Mucosa of descending colon (tissue), 3 donors: ENCODE measurements at places on chromosomes 5 and 9. TPM values are rescaled to one million over a fixed set of nuclear protein-coding genes. Genes with fewer than 3 reads are reported as not detected.

- DNase-seq: no peak
Observed at GRCh38 chr5:91341154-91341553, 42.0 kb downstream of the ARRDC3 start.

- DNase-seq: no peak
Observed at GRCh38 chr5:55625913-55626312, 86.2 kb downstream of the SLC38A9 start.

DNA sequence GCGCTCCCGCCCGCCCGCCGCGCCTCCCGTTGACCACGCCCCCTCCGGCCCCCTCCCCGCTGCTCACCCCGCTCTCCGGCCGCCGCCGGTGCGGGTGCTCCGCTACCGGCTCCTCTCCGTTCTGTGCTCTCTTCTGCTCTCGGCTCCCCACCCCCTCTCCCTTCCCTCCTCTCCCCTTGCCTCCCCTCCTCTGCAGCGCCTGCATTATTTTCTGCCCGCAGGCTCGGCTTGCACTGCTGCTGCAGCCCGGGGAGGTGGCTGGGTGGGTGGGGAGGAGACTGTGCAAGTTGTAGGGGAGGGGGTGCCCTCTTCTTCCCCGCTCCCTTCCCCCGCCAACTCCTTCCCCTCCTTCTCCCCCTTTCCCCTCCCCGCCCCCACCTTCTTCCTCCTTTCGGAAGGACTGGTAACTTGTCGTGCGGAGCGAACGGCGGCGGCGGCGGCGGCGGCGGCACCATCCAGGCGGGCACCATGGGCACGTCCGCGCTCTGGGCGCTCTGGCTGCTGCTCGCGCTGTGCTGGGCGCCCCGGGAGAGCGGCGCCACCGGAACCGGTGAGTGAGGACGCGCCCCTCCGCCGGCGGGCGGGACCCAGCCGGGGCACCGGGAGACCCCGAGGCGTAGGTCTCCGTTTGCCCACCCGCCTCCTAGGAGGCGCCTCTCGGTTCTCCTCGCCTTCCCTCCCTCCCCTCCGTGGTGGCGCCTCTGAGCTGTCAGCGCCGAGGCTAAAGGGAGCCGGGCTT lies at the start of gene VLDLR:
VLDLR (plus strand) TSS at position 66 of the 739 bp plus-strand sequence; CDS start at position 469, 403 bp downstream.
- DNase-seq: peak; percentile 54

GRCh38 chr9:85408494-85408893 lies 333.3 kb downstream of the AGTPBP1 start:
- no peak for DNase-seq

DNA sequence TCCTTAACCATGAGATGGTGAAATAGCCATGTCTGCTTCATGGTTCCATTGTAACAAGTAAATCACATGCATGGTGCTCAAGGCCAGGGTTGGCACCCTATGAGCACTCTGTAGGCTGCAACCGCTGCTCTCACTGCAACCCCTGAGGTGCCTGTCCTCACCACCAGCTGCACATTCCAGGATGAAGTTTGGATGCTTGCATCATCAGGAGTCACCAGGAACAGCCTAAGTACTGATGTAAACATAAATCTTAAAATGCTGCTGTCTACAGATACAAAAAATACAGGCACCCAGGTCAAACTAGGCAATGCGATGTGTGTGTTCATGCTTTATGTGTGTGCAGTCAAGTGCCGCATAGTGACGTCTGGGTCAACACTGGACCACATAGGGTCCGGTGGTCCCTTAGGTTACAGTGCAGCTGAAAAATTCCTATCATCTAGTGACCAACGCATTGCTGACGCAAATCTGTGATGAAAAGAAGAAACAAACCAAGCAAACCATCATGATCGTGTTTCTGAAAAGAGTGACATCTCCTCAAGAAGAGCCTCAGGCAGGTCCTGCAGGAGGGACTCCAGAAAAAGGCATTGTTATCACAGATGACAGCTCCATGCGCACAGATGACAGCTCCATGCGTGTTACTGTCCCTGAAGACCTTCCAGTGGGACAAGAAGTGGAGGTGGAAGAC lies 234.8 kb downstream of the AUH start:
- DNase-seq: no peak

PCDHB9 gene
- total RNA-seq: 0.70 TPM

- peak; percentile 45 for DNase-seq
Observed at GRCh38 chr9:34576597-34577399, 12.7 kb downstream of the CNTFR start.

ECSCR gene
- 8.5 TPM for total RNA-seq

IFNA21 gene
- total RNA-seq: not detected

CACFD1 gene
- 54.1 TPM for total RNA-seq

GRCh38 chr9:91746904-91747303 lies 203.1 kb downstream of the ROR2 start:
- no peak for DNase-seq

HTR4 gene
- 18.8 TPM for total RNA-seq

DNA sequence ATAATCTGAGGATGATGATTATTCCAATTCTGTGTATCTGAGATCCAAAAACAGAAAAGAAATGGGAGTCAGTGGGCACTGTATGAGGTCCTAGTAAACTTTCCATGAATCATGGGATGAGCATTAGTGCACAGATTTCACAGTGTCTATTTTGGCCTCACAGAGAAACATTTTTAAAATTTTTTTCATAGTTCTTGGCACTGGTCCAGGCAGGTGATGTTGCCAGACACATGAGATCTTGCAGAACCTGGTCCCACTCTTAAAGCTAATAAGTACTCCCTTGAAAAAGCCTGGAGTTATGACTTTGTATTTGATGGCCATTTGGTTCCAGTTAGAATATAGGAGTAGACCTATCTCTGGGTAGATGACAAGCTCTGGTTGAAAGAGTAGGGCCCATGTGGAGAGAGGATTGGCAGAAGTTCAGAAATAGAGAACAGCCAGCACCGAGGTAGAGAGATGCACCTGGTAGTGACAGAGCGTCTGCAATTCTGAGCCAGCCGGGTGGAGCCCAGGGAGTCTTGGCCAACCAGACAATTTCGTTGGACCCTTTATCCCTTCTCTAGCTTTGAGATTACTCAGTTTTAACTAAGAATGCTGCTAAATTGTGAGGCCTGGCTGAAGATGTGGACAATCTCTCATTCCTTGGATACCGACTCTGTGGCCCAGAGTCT lies 6.3 kb upstream of the TNFSF15 start:
- no peak for DNase-seq

DNA sequence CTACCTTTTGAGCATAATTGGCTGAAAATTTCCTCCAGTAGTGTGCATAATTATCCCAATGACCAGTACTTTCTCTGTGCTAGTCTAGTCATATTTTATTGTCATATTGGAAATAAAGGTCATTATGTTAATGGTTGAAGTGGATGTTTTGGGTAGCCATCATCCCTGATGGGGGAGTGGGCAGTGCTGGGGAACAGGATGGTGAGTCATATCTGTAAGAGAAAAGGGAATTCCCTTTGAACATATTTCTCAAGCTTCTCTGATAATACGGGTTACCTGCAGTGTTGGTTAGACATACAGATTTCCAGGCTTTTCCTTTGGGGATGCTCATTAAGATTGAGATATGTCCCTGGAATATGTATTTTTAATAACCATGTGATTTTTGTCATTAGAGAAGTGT lies 33.3 kb upstream of the SPATA31D4 start:
- DNase-seq: no peak

DNA sequence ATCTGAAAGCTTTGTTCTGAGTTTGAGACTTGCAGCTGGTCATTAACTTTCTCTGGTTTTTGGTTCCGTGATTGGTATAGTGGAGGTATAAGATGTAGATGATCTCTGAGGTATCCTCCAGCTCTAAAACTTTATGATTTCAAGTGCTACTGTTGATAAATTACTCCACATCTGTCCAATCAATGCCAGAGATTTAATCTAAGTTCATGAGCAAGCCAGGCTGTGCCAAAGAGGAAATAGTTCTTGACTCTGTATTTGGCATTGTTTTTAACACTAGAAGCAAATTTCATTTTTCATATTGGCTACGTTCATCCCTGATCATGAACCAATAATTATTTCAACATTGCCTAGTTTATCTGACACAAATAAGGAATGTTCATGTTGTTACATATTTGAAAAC lies 28.5 kb upstream of the CHD1 start:
- no peak for DNase-seq

GRCh38 chr9:131500939-131501541 lies 1.7 kb upstream of the POMT1 start:
- no peak for DNase-seq

DNA sequence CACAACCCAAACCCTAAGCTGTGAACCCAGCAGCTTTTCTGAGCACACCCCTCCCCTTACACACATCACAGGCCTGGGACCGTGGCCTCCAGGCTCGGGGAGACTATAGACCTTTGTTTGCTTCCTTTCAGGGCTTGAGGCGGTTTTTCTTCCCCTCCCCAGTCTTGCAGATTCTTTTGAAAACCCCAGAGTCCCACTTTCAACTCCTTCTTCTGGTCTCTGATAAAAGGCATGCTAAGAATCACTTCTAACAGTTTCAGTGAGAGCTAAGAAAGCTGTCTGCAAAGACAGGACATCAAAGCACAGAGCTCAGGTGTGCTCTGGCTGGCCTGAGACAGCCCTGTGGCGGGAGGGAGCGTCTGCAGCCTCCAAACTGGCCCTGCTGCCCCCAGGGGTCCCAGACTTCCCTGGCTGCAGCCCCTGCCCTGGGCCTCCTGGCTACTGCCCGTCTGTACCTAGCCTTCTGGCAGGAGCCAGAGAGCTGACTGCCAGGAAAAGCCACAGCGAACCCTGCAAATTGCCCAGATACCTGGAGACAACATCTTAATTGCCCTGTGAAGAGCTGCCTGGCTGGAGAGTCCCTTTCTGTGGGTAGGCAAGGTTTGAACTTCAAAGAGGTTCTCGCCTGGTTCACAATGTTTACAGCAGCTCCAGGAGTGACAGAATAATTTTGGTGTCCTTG lies 138.9 kb downstream of the GADD45G start:
- DNase-seq: no peak
